SK-N-SH (cell line): ENCODE measurements at places on chromosomes 13 and 19. TPM values are rescaled to one million over a fixed set of nuclear protein-coding genes. Genes with fewer than 3 reads are reported as not detected.

DNA sequence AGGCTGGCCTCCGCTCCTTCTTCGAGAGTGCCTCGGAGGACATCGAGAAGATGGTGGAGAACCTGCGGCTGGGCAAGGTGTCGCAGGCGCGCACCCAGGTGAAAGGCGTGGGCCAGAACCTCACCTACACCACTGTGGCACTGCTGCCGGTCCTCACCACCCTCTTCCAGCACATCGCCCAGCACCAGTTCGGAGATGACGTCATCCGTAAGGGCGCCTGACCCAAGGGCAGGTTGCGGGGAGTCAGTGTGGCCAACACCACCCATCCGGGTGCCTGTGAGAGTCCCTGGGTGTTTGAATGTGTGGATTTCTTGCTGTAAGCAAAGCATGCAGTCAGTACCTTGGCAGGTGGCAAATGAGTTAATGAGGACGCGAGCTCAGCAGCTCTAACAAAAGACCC, 78.8 kb downstream of the RYR1 start:
- H3K27me3 ChIP-seq: no peaks in the 10 kb centered on the region; the same call in 1 of the 2 replicates
- no peak for DNase-seq
- no peaks in the 10 kb centered on the region for H3K4me1 ChIP-seq
- no peak overlapping the region for H3K4me3 ChIP-seq
- H3K36me3 ChIP-seq: no peaks in the 10 kb centered on the region

DNA sequence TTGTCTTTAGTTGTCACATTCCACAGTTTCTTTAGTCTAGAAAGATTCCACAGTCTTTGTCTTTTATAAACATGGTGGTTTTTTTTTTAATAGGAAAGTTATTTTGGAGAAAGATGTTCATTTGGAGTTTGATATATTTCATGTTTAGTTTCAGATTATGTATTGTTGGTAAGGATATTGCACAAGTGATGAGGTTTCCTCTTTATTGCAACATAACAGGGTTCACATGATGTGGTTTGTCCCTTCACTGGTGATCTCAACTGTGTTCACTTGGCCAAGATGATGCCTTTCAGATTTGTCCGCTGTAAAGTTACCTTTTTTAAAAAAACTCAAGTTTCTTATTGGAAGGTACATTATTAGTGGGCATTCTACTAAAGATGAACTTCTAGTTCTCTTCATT, 3.2 kb downstream of the ZNF230 start:
- DNase-seq: no peak
- no peaks in the 10 kb centered on the region for H3K4me1 ChIP-seq
- H3K36me3 ChIP-seq: peaks cover 45% of the 10 kb centered on the region

- no peak overlapping the region for H3K4me3 ChIP-seq
- no peak overlapping the region for H3K27ac ChIP-seq
- peaks cover 7% of the 10 kb centered on the region; the same call in 1 of the 2 replicates for H3K4me1 ChIP-seq
- H3K27me3 ChIP-seq: 0 out of 2 replicates have a peak, but pooled peaks cover 5% of the 10 kb centered on the region
Observed at GRCh38 chr19:33287927-33288326, 14.4 kb downstream of the CEBPA start.

DNA sequence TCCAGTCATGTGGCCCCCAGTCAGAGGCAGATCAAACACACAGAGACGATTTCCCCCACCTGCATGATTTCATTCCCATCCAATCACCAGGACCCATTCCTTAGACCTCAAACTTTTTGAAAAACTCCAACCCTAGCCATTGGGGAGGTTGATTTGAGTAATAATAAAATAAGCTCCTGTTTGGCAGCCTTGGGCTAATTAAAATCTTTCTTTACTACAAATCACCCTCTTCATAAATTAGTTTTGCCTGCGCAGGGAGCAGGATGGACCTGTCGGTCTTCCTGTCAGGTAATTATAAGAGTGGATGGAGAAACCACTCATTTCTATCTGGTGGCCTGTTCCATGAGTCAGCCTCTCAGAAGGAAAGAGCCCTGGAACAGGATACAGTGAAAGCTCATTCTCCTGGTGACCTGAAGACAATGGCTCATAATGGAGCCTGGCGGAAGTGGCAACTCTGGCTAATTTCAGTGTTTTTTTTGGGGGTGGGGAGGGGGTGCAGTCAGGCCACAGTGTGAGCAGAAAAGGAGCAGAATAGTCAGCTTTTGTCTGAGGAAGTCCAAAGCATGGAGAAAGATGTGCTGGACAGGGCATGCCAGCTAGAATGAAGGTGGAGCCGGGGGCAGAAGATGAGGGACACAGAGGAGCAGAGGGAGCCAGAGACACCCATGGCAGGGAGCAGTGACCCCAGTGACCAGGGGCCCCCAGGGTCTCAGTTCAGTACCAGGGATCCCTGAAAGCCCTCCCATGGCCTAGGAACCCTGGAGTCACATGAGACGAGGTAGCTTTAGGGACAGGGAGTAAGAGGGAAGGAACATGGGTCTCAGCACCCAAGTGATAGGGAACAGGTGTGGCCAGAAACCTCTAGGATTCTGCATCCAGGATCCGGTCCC, 31.8 kb upstream of the PSG9 start:
- DNase-seq: no peak
- no peaks in the 10 kb centered on the region for H3K27me3 ChIP-seq
- no peaks in the 10 kb centered on the region for H3K36me3 ChIP-seq
- H3K4me1 ChIP-seq: no peaks in the 10 kb centered on the region
- no peak overlapping the region for H3K27ac ChIP-seq

The WDR87 gene
- polyA plus RNA-seq: not detected in 2 replicates

The KLC3 gene
- 0.75 and 1.2 TPM in 2 replicates for polyA plus RNA-seq
